ENCODE measurements at places on chromosomes 7 and 10.

DNA sequence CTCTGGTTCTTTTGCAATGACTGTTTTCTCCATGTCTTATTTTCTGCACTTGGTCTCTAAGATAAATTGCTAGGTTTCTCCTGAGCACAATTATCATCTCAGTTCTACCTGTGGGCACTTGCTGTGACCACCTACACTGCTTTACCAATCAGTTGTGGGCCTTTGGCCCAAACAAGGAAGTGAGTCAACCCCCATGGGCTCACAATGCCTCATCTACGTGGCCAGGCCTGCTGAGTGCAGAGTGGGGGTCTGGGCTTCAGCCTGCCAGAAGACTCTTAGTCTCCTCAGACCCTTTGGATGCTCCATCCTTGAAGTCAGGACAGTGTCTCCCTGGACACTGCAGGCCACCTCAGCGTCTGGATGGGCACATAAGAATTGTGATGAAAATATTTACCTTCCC is 20.3 kb downstream of the SCART1 start:
- DNase-seq, result no peak

DNA sequence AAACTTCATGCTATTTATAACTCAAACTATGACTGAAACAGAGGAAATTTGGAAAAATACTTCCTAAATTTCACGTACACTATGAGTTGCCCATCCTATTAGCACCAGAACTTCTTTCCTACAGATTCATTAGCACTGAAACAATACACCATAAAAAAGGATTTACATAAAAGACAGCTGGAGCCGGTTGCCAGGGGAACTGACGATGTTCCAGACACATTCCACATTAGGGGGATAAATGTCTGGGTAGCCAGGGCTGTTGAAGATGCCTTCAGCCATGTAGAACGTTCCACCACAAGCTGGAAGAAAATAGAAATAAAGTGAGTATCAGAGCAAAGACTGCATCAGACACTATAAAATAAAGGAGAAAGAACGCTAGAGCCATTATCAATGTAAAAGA is 129.8 kb upstream of the RSU1 start:
- DNase-seq, result no peak

- DNase-seq, result no peak
Measured at GRCh38 chr10:101310529-101311184, 43.3 kb upstream of the BTRC start.

GRCh38 chr10:32751582-32751981 is 206.4 kb downstream of the ITGB1 start:
- DNase-seq, result no peak

- no peak for DNase-seq
Measured at GRCh38 chr10:130782467-130782866, 529.1 kb downstream of the TCERG1L start.

DNA sequence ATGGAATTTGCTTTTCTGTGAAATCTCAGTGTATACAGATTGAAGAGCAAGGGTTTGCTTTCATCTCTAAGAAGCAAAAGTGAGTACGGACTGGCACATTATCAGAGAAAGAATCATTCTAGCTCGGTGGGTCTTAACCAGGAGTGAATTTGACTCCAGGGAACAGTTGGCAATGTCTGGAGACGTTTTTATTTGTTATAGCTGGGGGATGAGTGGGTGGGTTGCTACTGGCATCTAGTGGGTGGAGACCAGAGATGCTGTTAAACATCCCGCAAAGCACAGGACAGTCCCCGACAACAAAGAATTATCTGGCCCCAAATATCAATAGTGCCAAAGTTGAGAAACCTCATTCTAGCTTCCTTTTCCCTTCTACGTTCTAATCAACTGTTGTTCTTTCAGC is 43.8 kb upstream of the ATRNL1 start:
- DNase-seq, result no peak

DNA sequence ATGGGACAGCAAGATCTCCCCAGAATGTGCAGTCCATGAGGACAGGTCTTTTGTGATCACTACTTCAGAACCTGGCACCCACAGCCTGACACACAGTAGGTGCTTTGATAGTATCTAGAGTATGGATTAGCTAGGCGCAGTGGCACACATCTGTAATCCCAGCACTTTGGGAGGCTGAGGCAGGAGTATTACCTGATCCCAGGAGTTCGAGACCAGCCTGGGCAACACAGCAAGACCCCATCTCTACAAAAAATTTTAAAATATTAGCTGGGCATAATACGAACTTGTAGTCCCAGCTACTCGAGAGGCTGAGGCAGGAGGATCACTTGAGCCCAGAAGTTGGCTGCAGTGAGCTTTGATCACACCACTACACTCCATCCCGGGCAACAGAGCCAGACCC is 22.3 kb upstream of the ARPC1B start:
- DNase-seq, result no peak

GRCh38 chr10:31062856-31063255 is 31.2 kb upstream of the ZNF438 start:
- DNase-seq, result no peak
